ENCODE measurements at places on chromosomes 5 and 9.

GRCh38 chr5:40150896-40151295 is 528.8 kb upstream of the PTGER4 start:
- no peak for DNase-seq

- DNase-seq: no peak
These were observed 210.1 kb upstream of the ZNF608 start for GRCh38 chr5:124956471-124957029.

DNA sequence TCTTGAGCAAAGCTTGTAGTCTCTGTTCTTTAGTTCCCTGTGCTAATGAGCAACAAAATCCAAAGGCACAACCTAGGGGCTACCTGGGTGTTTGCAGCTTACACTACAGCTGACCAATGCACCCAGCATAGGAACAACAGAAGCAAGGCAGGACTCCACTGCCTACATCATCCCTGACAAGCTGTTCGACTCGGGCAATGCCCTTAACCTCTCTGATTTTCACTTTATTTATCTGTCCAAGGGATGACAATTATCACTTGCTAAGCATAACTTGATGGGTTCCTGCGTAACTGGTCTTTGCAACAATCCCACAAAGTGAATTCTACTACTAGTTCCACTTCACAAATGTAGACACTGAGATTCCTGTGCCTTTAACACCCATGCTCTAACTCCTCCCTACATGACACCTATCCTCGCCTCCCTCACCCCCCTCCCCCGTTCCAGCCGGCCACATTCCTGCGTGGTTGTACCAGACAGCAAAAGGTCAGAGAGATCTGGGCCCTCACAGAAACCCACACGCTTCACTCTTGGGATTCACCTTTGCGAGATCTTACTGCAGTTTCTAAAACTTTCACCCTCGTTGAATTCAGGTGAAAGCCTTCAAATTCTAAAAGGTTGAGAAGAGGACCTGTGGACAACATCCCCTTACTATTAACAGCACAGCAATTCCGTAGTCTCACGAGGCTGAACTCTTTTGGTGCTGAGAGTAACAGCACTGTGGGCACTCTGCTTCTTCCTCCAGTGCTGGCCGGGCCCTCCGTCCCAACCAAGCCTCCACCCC is 995 bp downstream of the IPPK start:
- DNase-seq: peak; percentile 50

- no peak for DNase-seq
These were observed 54.7 kb upstream of the UBAC1 start for GRCh38 chr9:136015656-136016571.

DNA sequence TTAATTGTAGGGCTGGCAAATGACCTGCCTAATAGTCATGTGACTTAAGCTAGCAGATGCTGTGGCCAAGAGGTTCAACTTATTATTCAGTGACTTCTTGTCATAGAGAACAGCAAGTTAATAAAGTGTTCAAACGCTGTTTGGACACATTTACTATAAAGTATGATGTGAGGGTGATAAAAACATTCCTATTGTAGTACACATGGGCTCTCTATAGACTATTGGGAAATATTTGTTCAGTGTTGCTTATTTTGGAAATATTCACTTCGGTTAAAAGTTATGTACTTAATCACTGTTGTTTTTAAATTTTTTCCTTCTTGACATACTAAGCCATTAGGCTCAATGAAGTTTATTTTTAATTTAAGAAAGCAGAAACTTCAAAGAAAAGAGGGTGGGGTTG is 345.0 kb downstream of the NNT start:
- no peak for DNase-seq

DNA sequence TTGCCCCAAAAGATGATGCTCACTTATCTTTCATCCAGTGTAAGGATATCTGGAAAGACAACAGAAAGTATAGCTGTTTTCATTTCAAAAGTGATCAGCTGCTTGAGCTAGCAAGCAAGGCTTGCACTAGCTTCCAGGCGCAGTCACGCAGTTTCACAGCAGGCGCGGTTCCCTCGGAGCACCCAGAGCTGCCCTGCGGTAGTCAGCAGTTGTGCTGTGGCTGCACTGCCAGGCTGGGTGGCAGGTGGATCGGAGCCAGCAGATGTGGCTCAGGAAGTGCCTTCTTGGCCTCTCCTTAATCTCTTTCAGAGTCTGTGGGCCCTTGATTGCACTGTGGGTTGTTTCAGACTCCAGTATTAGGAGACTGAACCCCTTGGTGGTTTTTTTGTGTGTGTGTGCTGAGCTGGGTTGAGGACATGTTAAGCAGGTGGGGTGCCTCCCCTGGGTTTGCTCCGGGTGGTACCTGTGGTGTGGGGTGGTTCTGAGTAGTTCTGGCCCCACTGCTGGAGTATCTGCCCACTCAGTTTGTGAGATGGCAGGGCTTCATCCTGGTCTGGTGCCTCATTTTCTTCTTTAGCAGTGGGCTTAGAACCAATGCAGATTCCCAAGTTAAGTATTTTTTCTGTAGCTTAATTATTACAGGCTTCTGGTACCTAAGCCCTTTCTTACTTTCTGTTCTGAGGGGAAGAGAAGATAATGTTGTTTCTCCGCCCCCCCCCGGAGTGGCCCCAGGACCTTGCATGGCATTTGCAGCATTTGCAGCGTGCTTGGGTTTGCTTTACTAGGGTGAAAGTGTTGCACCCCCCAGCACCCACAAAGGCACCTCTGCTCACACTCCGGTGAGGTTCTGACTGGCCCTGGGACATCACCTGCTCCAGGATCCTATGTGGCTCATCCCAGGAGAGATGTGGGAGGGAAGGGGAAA is 16.4 kb downstream of the TENT4A start:
- DNase-seq: peak; percentile 94

DNA sequence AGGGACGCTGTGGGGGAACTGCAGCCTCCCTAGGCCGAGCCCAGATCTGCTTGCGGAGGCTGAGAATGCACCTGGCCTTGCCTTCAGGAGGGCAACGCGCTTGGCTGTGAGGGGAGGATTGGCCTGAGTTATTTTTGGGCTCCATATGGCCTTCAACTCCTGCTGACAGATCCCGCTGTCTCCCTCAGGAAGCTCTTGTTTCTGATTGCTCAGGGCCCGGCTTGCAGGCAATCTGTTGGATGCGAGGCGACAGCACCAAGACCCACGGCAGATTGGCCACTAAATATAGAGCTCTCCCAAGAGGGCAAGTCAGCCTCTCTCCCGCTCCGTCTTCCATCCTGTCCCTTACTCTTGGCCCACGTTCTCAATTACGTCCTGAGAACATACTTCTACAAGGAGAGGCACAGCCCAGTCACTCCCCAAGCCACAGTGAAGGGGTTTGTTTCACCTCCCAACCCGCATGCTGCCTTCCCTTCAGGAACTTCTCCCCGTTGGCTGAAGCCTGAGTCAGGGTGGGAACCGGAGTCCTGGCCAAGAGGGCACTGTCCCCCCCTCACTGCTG is 53.6 kb downstream of the RASGEF1C start:
- DNase-seq: no peak

- no peak for DNase-seq
These were observed 33.5 kb upstream of the CKS2 start for GRCh38 chr9:89277454-89277853.

- DNase-seq: peak; percentile 23
These were observed 59.4 kb upstream of the SIMC1 start for GRCh38 chr5:176178789-176179188.
